ENCODE measurements at places on chromosomes 4 and X.

GRCh38 chr4:8746523-8747466, 124.8 kb downstream of the HMX1 start:
- no peak overlapping the region for H3K27ac ChIP-seq
- H3K27me3 ChIP-seq = no peaks in the 10 kb centered on the region
- no peak for DNase-seq
- no peak overlapping the region for H3K4me3 ChIP-seq
- H3K4me1 ChIP-seq = no peaks in the 10 kb centered on the region
- no peaks in the 10 kb centered on the region for H3K36me3 ChIP-seq

DNA sequence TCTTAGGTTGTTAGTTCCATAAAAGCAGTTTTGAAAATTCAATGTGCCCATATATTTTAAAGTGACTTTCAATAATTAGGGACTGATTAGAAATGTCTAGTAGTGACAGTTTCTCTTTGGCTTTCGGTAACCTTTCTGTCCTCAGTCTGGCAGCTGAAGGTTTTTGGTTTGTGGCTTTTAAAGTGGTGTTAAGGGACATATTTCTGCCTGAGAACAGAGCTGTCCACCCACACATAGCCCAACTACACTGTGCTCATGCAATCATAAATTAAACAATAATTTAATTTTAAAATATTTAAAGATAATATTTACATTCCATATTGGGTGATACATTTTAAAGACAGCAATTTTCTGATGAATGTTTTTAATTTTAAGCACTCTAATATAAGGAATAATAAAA, 335.0 kb upstream of the TENM3 start:
- no peaks in the 10 kb centered on the region for H3K4me1 ChIP-seq
- H3K27ac ChIP-seq = no peak overlapping the region
- no peak for DNase-seq
- H3K27me3 ChIP-seq = no peaks in the 10 kb centered on the region

GRCh38 chrX:65635378-65635777, 32.1 kb upstream of the MSN start:
- H3K27ac ChIP-seq = no peak overlapping the region
- H3K36me3 ChIP-seq = no peaks in the 10 kb centered on the region
- DNase-seq = no peak
- no peaks in the 10 kb centered on the region for H3K4me1 ChIP-seq
- no peak overlapping the region for H3K4me3 ChIP-seq

DNA sequence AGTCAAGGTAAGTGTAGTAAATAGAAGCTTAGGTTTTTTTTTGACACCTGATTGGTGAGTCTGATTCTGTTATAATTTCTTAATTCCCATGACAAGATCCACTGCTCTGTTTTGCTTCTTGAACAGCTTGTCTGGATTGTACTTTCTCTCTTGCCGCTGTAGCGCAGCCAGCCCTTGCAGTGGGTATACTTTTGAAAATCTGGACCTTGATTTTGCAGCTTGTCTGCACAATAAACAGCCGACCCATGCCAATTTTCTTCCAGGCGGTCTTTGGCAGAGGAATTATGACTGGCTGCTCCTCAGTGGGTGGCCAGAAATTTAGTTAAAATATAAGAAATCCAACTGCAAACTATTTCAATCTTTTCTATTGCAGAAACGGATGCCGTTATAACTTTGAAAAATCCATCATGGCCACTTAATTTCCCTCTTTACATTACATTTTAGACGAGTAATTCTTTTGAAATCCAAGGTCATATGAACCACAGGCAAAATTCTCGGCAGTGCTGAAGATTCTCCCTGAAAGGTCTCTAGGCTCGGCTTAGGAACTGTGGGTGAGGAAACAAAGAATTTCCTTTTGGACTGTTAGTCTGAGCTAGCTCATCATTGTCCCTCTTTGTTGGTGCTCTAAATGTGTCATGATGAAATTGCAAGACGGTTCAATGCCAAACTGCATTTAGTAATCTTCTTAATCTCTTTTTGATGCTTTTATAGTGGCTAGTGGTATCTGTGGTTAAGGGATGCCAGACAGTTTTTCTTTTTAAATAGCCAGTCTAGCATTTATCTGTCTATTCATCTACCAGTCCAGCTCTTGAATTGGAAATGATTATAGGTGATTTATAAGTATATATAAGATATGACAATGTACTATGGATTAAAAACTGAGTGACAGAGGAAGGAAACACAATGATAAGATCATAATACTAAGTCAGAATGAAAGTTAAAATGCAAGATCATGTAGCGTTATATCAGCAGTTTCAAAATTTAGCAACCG, 31.5 kb upstream of the PTTG2 start:
- no peaks in the 10 kb centered on the region for H3K27me3 ChIP-seq
- peak overlapping the region; percentile 59 for H3K27ac ChIP-seq
- peak overlapping the region; percentile 47 for H3K4me3 ChIP-seq
- peaks cover 24% of the 10 kb centered on the region for H3K4me1 ChIP-seq
- H3K36me3 ChIP-seq = peaks cover 2% of the 10 kb centered on the region

DNA sequence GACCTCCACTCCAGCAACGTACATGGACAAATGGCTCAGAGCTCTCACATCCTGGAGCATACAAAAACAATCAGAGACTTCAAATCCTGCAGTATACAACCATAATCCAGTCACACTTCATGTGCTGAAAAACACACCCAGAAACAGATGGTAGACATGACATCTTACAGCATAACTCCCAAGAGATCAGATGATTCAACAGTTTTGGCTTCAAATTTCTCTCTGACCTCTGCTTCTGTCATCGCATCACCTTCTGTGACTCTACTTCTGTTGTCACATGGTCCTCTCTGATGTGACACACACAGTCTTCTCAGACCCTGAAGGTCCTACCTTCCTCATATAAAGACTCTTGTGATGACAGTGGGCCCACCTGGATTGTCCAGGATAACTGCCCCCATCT, 18.5 kb downstream of the SUV39H1 start:
- DNase-seq = no peak
- H3K27ac ChIP-seq = peak overlapping the region; percentile 85
- peak overlapping the region; percentile 78 for H3K4me3 ChIP-seq
- peaks cover 70% of the 10 kb centered on the region for H3K4me1 ChIP-seq
- H3K36me3 ChIP-seq = no peaks in the 10 kb centered on the region

DNA sequence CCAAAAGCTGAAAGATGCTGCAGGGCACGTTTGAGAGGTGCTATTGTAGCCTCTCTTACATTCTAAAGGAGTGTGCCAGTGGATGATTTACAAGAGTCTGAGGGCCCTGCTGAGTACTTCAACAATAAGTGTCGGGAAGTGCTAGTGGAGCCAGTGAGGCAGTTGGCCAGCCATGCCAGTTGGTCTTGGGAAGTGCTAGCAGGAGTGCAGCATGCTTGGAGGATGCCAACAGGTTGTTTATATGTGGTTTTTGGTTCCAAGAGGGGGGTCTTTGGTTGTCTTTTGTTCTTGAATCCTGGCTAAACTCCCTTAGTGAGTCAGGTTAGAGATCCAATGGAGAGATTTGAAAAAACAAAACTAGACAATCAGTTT, 335.3 kb downstream of the PABPC4L start:
- no peaks in the 10 kb centered on the region for H3K4me1 ChIP-seq
- no peaks in the 10 kb centered on the region for H3K27me3 ChIP-seq
- no peak overlapping the region for H3K27ac ChIP-seq
- H3K4me3 ChIP-seq = no peak overlapping the region
- DNase-seq = no peak

All from activated T-cell treated with anti-CD3 and anti-CD28 coated beads, Interleukin-2, amount 50 U/mL, for 72 hours (primary cell).